ENCODE measurements at places on chromosomes 11 and 22.

GRCh38 chr11:36030731-36031281 lies 86.9 kb downstream of the LDLRAD3 start:
- DNase-seq, result no peak

DNA sequence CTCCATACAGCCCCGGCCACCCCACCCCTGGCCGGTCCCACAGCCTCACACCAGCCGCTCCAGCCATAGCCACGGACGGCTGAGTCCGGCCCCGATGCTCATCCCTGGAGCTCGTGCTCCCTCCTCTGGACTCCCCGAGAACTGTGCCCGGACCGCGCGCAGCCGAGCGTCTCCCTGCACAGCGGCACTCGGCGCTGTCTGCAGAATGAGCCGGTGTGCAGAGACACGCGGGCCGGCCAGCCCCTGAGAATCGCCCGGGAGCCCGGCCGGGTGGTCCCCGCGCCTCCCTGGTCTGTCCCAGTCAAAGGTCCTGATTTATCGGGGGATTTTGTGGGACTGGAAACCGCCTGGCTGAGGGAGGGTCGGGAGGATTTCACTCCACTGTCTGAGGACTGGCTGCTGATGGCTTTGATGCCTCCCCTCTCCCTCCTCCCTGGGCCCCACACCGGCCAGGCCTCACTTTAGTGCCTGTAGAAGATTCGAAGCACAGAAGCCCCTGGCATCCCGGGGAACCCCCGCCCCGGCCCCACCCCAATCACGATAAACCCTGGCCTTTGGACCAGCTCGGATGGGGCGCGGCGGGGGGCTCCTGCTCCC lies 102.7 kb downstream of the BRD1 start:
- DNase-seq, result peak; percentile 70

DNA sequence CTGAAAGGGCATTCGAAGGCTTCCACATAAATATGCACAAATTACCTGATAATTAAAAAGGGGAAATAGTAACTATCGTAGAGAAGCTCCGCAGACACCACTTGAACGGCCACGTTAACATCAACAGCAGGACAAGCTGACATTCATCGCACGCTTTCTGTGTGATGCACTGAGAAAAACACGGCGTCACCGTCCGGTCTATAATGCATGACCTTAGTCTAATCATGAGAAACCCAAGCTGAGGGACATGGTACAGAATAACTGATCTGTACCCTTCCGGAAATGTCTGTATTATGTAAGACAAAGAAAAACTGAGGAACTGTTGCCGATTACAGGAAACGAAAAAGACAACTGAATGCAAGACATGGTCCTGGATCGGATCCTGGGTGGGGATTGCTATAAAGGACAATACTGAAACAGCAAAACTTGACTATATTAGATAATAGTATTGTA lies 678 bp upstream of the RANGAP1 start:
- DNase-seq, result peak; percentile 70

DNA sequence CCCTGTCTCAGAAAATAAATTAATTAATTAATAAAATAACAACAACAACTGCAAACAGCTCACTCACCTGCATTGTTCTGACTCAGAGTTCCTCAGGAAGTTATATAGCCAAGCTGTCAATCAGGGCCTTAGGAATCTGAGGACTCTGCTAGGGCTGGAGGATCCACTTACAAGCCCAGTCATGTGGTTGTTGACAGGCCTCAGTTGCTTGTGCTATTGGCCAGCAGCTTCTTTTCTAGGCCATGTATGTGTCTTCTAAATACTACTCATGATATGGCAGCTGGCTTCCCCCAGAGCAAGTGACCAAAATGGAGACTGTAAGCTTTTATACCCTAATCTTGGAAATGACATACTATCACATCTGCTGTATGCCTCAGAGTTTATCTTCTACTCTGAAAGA lies 20.8 kb upstream of the ATP5MG start:
- DNase-seq, result no peak

- no peak for DNase-seq
Observed at GRCh38 chr22:49527611-49528419, 299.9 kb downstream of the BRD1 start.

GRCh38 chr22:50190941-50191741 lies 5.4 kb downstream of the TRABD start:
- DNase-seq, result peak; percentile 84

GRCh38 chr11:121473064-121473777 lies 20.5 kb upstream of the SORL1-AS1 start:
- no peak for DNase-seq

DNA sequence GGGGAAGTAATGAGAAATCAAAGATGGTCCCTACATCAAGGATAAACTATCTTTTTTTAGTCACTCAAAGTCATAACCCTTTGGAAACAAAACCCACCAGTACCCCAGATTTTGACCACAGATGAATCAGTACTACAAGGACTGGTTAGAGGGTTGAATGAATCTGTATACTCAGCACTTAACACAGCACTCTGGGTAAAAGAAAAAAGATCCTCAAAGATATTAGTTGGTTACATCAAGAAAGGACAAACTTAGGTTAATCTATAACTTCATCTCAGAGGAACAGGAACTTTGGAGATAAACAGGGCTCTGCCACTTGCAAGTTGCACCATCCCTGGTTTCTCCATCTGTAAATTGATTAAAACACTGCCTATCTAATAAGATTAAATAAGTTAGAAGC lies 18.8 kb downstream of the SC5D start:
- DNase-seq, result no peak

DNA sequence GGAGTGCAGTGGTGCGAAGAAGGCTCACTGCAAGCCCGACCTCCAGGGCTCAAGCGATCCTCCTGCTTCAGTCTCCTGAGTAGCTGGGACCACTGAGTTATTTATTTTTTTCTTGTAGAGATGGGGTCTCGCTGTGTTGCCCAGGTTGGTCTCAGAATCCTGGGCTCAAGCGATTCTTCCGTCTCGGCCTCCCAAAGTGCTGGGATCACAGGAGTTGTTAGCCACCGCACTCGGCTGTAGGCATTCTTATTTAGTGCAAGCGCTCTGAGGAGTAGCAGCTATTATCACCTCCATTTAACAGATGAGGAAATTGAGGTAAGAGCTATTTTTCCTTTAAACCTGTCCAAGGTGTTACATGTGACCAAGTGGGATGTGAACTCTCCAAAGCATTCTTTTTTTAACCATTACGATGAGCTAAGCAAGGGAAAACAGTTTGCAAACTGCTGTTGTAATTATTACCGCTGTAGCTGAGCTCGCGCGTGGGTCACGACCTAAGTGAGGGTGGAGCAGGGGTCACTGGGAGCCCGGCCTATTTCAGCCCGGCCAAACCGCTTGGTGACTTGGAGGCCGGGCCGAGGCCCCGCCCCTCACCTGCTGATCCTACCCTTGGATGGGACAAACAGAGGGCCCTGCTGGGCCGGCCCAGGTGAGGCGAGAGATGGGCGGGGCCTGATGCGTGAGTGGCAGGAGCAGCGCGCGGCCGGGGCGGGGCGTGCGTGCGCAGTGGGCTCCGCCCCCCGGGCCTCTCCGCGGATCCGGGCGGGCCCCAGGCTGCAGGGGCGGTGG lies 449 bp upstream of the KREMEN1 start:
- peak; percentile 83 for DNase-seq

All from CD4-positive, alpha-beta T cell treated with Interleukin-17A for 1 hour (primary cell).